Fibroblast of the aortic adventitia (primary cell): ENCODE measurements at places on chromosomes 5 and 9.

DNA sequence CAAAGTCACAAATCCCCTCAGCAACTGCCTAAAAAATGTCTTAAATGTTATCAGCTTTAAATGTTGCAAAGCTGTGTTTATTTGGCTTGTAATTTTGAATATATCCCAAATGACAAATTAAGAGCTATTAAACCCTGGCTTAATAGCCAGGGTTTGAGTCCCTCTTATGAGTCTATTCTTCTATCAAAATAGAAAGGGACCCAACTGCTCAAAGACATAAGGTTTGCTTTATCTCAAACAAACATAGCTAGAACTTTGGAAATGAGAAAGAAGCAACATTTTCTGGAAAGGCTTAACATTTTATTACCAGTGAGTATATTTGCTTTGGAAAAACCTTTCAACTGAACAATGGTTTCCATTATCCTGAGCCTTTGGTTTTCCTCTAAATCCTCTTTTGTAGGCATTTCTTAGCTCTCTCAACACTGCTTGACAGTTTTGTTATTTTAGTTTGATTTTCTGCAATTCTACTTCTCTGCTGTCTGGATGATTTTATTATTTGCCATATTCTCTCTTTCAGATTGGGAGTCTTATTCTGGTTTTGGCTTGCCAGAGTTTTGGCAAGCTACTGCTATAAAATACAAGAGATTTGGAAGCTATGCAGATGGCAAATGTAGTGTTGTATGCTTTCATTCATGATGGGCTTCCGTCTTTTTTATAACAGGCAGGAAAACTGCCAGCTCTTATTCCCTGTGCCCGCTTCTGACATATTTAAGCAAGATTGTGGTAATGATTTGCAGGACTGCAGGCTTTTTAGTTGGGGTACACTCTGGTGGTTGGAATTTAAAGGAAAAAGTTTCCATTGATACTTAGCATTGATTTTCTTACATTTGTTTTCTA, 734.9 kb downstream of the DTWD2 start:
- DNase-seq: no peak

DNA sequence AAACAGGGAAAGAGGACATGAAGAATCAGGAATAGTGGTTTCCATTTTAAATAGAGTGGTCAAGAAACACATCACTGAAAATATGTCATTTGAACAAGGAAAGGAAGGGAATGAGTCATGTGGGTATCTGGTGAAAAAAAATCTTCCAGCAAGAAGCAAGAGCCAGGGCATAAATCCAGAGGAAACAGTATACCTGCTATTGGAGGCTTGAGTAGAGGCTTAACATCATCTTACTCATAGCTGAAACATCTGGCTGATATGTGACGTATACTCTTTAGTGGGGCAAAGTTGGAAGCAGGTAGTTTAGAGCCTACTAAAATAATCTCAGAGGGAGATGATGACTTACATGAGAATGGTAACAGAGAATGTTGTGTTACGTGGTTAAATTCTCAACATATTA, 517.2 kb downstream of the CAAP1 start:
- DNase-seq: no peak

DNA sequence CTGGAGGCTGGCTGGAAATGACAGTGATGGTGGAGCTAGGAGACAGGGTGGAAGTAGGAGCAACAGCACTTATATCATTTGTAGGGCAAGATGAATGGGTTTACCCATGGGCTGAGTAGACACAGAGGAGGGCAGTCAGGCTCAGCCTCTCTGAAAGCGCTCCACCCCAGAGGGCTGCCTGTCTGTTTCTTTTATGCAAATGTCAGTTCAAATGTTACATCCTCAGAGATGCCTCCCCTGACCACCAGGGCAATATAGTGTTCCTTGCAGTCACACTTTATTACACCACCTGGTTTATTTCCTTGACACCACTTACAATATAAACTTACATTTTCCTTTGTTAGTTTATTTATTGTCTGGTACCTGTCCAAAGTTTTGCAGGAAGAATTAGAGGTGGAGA, 159.5 kb upstream of the IL12B start:
- no peak for DNase-seq

DNA sequence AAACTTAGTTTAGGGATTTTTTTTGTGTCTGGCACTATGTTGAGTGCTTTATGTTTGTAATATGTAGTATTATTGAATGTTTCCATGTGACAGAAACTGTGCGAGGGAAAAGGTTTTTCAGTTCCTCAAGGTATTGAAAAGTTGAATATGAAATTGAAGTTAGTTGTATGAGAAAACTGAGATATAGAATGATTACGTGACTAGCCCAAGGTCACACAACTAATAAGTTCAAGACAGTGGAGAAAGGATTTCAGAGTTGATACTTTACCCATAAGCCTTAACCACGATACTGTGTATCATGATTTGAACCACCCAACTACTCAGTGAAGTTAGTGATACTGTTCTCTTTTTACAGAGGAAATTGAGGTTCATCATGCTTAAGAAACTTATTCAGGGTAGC, 5.7 kb downstream of the NIPBL start:
- DNase-seq: no peak

- DNase-seq: no peak
Observed at GRCh38 chr5:173915310-173916014, 27.3 kb downstream of the CPEB4 start.

DNA sequence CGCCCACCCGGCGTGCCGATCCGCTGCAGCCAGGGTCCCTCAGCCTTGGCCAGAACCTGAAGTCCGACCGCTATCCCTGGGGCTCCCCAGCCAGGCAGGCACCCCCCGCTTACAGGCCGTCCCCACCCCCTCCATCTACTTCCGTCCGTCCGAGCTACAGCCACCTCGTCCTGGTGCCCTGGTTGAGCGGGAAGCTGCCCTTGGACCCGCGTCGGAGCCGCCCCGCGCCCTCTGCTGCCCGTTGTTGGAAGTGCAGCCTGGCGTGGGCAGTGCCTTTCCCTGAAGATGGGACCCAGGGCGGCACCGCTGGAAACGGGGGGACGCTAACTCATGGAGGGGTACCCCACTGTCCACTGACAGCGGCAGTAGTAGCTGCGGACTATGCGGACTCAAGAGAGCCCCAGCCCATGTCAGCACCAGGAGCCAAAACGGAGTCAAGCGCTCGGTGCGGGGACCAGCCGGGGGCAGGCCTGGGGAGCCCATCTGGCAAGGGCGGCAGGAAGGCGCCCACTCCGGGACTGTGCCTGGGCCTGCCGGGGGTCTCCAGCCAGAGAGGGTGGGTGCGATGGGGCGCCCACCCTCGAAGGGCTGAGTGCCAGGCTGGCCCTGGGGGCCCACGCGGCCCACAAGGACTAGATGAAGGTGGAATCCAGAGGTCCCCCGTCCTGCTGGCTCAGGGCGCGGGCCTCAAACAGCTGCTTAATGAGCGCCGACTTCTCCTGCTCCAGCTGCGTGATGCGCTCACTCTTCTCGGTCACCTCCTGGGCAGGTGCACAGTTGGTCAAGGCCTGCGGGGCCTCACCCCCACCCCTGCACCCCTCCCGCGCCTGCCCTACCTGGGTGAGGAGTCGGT, 6.1 kb downstream of the SAPCD2 start:
- DNase-seq: peak; percentile 47

DNA sequence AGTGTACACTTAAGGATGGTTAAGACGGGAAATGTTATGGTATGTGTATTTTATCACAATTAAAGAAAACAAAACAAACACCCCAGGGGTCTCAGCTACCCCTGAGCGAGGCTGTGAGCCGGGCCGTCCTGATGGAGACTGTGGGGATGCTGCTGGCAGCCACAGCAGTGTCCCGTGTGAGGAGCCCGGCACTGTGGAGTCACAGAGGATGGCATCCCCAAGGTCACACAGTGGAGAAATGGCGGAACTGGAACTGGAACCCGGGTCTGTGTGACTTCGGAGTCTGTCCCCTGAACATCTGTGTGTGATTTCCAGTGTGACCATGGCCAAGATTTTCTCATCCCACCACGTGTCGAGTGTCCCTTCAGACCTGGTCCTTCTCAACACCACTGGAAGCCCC, 80.7 kb upstream of the PHYKPL start:
- DNase-seq: no peak

- DNase-seq: no peak
Observed at GRCh38 chr9:133618726-133619125, 9.5 kb upstream of the FAM163B start.

- no peak for DNase-seq
Observed at GRCh38 chr5:157556615-157557418, 18.8 kb downstream of the ADAM19 start.

DNA sequence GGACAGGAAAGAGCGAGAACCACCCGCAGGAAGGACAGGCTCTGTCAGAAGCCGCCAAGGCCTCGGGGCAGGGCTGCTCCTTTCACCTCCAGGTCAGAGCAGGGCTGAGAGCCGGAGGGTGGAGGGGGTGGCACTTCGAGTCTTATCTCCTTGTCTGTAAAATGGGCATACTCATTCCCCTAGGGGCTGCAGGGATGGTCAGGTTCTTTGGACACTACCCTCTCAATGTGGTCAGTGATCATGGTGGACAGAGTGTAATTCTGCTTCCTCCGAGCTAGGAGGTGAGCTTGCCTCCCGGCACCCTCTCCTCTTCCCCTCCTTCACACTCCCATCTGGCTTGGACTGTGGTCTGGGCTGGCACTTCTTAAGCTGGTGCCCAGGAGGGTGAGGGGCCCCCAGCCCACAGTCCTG, 39.6 kb downstream of the RGS3 start:
- no peak for DNase-seq

GRCh38 chr9:130952065-130952762, 13.2 kb upstream of the FIBCD1 start:
- no peak for DNase-seq

DNA sequence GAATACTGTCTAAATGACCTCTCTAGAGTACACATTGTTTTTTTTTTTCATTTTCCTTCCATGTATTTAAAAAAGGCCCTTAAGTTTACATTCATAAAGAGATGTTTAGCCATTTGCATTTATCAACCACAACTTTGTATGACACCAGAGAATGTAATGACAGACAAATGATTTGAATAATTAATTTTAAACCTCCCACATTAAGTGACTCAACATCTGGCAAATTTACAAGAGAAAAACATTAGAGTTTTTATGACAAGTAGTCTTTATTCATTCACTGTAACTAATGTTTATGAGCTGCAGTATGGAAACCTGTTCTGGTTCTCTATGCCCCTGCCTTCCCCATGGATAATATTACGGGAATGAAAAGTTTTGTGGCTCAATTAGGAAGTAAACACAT, 1093.8 kb upstream of the CDH9 start:
- no peak for DNase-seq

DNA sequence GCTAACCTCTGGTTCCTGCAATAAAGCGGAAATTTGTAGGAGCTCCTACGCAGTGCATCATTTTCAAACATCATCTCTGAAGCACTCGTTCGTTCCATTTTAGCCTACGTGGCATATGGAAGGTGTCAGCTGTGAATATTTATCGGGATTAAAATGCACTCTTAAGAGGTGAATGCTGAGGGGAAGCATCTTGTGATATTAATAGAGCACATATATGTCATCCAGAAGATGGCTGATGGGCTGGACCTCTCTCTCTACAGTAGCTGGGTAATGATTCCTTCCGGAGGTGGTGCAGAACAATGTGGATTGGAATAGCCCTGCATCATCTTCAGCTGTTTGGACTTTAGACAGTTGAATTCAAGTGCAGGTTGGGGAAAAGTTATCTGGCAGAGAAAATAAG, 478.7 kb downstream of the DMAC1 start:
- no peak for DNase-seq

DNA sequence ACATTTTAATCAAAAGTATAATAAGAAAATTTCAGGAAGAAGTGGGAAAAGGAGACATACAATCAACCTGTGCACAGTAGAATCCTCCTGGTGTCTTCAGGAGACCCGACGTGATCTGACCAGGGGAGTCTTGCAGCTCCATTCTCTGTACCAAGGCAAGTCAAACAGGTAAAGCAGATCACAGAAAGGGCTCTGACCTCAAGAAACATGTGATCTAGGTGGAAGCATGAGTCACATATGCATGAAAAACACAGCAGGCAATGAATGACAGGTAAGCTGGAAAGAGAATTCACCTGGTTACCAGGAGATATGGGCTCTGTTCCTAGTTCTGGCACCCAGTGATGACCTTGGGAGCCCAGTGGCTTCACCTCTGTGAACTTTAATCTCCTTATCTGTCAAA, 19.4 kb upstream of the FABP6 start:
- DNase-seq: no peak

- DNase-seq: no peak
Observed at GRCh38 chr9:127305838-127306226, 41.3 kb downstream of the GARNL3 start.

DNA sequence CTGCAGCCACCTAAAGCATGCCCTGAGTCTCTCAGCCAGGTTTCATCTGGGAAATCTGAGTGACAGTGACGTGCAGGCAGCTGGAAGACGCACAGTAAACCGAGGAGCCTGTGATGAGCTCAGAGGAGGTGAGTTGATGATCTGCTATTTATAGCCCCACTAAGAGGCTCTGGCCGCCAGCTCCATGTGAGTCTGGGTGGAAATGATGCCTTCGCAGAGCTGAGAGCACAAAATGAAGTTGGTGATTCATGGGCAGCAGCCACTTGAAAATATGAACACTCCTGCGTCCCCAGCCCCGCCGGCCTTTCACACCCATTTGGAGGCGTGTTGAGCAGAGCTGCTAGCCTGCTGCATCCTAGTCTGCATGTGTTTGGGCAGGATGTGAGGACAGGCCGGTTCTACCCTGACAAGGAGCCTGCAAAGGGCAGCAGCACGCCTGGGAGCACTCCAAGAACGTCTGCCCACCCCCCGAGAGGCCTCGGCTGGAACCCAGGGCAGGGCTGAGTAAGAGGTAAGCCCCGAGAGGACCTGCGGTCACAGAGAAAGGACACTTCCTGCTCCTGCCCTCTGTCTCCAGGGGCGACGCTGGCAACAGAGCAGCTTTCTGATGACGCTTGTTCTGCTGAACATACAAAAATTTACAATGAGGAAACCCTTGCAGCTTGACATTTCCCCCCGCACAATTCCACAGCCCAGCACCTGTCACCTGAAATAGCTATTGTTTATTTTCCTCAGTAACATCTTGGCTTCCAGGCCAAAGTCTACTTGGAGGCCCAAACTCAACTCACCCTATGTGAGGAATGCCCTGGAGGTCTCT, 25.1 kb upstream of the CDKN2AIPNL start:
- DNase-seq: peak; percentile 86
